NCI-H1417 treated with DMSO at 0.1 percent for 48 hours (cell line): ENCODE measurements at places on chromosomes 5 and 9.

DNA sequence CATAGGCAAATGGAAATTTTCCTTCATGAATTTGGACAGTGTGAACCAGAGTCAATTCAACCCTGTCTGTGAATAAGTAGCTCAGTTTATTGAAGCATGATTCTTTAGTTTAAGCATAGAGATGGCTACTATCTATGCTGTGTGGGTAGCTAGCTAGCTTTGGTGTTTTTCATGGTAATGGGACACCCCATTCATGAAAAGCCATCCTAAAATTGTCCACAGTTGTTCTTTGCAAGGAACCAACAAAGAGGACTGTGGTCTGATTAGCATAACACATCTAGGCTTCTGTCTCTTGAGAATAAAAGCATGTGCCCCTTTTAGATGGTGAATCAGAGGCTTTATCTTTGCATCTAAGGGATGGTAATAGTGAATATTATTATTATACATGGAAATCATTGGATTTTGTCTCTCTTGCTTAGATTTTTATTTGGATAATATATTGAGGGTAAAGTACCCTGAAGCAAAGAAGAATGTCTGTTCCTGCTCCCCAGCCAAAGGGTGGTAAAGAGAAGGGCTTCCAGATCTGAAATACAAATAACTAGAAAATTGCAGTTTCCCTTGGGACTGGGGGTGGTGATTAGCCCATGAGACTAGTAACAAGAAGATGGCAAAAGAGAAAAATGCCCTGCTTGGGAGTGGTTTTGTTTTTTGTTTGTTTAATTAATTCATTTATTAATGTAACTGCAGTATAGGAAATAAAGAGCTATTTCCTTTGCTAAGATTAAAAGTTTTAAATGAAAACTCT lies 624.2 kb upstream of the ZNF608 start:
- no peak for DNase-seq

DNA sequence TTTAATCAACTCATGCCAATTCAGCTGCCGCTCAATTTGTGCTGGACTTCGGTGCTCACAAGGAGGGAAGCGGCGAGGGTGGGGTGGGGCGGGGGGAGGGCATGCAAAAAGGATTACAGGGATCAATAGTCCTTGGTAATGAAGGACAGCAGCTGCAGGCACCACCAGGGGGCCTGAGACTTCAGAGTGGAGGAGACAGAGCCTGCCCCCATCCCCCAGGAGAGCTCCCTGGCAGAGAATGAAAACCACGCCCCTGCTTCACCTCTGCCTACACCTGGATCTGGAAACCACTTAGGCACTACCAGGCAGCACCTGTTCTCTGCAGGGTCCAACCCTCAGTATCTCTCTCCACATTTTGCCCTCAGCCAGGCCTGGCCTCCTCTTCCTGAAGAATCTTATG lies 155.6 kb downstream of the TRIM32 start:
- DNase-seq, result no peak

GRCh38 chr9:99391937-99392594 lies 170.0 kb downstream of the SEC61B start:
- DNase-seq, result no peak

- DNase-seq, result no peak
Observed at GRCh38 chr9:106964329-106964728, 101.4 kb downstream of the ZNF462 start.

DNA sequence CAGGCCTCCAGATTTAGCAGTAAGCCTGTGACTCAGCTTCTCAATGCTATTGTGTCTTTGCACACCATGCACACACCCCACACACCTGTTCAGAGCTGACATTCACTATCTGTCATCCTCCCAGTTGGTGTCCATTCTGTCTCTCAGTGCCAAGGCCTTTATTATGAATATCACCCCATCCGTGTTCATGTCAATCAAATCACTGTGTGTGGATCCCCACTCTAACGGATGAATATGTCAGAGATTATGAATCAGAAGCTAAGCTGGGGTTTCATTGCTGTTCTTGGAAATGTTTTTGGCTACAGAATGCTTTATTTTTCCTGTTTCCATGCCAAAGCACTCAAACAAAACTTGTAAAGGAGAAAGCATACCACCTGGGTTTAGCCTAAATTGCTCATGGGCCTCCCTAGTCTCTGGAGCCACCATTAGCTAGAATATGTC lies 9.4 kb upstream of the MAMDC2 start:
- DNase-seq, result peak; percentile 46
